WTC11 (cell line): ENCODE measurements at places on chromosomes 12 and 14. TPM values are rescaled to one million over a fixed set of nuclear protein-coding genes. Genes with fewer than 3 reads are reported as not detected.

RALGAPA1 gene
- total RNA-seq: 28.8 to 31.7 TPM (median 29.3 TPM) in 3 replicates

TGM1 gene
- total RNA-seq: 2.5 to 5.2 TPM (median 4.4 TPM) in 3 replicates

AKAP5 gene
- total RNA-seq: 2.8 to 3.0 TPM (median 3.0 TPM) in 3 replicates

LTBP2 gene
- 1.2 TPM in 3 replicates for total RNA-seq

AKAP6 gene
- total RNA-seq: 0.63 to 1.4 TPM (median 0.85 TPM) in 3 replicates

MAP3K9 gene
- 28.0 to 29.6 TPM (median 29.4 TPM) in 3 replicates for total RNA-seq

NUAK1 gene
- total RNA-seq: 10.3 to 15.9 TPM (median 12.3 TPM) in 3 replicates

ATN1 gene
- total RNA-seq: 80.0 to 87.1 TPM (median 80.5 TPM) in 3 replicates

GPR135 gene
- total RNA-seq: 1.6 to 1.7 TPM (median 1.7 TPM) in 3 replicates

- DNase-seq: no peak
These were observed 15.0 kb downstream of the AQP6 start for GRCh38 chr12:49987625-49988303.

- no peak for DNase-seq
These were observed 20.0 kb downstream of the CIT start for GRCh38 chr12:119857041-119857591.

DNA sequence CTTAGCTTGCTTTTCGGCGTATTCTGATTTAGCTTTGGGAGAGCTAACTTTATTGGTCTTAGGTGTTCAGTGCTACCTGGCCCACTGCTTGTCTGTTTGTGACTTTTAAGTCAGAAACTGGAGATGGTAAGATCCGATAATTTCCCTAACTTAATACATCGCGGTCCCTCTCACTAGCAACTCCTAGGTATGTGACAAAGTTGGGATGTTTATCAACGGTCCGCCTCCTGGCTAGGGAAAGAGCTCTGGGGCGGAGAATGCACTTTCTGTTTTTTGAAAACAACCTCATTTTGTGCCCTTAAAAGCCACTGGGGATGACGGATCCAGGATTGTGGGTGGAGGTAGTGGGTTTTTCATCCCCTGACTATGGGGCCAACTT lies 1.2 kb downstream of the CDKN1B start:
- no peak for DNase-seq

DNA sequence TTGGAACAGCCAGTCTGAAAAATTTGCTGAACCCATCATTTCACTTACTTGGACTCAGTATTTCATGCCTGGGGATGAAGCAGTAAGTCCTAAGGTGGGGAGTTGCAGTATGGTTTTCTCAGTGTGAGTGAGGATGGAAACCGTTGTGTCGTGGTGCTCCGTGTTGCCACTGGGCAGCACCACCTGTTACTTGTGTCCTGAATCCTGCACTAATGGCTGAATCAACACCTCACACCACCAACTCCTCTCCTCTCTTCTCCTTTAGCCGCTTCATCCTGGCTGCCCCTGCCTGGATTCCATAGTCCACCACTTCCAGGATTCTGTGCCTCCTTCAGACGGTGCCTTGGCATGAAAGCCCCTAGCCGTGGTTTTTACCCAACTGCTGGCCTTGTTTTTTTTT lies 3.0 kb upstream of the EP400 start:
- DNase-seq: no peak

- DNase-seq: no peak
These were observed 194.5 kb downstream of the TSPAN9 start for GRCh38 chr12:3271639-3272038.

GRCh38 chr12:107684990-107685359 lies 624 bp upstream of the PWP1 start:
- DNase-seq: no peak

DNA sequence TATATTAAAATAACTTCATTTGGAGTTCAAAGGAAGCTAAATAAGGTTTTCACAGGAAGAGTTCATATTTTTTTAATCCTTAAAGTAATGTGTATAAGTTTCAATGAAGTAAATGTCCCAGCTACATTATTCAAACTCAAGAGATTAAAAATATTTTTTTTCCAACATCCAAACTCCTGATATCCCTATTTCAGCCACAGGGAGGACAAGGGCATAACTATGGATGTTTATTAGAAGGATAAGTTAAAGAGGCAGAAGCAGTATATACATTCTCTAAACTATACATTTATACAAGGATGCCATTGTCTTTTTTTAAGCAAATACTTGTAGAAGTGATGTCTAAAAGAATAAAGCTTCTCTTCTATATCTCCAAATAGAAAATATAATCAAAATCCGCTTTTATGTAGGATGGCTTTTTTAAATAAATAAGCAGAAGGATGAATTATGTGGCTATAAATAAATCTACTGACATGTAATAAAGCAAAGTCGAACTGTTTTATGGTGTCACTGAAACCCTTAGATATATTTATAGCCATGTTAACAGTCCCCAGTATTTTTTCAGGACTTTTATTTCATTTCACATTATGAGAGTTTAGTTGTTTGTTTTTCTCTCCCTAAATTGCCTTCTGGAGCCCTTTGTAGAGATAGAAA lies 936.5 kb downstream of the DIO2 start:
- DNase-seq: no peak

- DNase-seq: no peak
These were observed 1.5 kb downstream of the SYNE2 start for GRCh38 chr14:63854330-63854729.

DNA sequence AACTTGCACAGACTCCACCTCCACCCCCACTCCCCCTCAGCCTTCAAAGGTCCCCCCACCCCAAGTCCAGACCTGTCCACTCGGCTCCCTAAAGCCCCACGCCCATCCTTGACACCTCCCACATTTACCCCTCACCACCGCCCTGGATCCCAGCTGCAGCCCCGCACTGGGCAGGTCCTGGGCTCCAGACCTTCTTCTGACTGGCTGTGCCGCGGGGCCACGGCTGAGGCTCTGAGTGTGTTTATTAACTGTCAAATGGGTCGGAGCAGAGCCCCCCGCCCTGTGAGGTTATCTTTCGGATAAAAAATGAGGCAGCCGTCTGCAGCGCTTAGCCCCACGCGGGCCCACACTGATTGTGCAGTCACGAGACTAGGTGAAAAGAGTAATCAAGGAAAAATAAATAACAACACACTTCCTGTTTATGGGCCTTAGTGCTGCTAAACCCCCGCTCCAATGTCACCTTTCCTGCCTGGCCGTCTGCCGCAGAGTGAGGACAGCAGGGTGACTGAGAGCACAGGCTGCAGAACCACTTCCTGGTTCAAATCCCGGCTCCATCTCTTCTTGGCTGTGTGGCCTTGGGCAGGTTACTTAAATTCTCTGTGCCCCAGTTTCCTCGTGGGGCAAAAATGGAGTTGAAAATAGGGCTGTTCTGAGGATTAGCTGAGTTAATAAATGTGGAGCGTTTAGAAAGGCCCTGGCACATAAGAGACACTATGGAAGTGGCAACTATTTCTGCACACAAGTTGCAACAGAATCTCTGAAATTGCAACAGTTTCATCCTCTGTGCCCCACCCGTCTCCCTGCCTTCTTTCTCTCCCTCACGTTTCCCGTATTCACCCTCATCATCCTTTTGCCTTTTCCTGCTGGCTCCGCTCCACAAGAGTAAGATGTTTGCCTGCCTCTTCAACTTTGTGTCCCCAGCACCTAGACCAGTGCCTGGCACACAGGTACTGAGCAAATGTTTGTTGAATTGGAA lies 9.4 kb downstream of the SETD1B start:
- peak; percentile 44 for DNase-seq

GRCh38 chr12:2390850-2391390 lies 338.1 kb downstream of the CACNA1C start:
- no peak for DNase-seq

GRCh38 chr12:100163416-100164152 lies 20.9 kb upstream of the BLTP3B start:
- peak; percentile 86 for DNase-seq

- no peak for DNase-seq
These were observed 1.0 kb upstream of the GXYLT1 start for GRCh38 chr12:42145552-42146215.

GRCh38 chr14:105073720-105074600 lies 8.7 kb upstream of the GPR132 start:
- DNase-seq: no peak

DNA sequence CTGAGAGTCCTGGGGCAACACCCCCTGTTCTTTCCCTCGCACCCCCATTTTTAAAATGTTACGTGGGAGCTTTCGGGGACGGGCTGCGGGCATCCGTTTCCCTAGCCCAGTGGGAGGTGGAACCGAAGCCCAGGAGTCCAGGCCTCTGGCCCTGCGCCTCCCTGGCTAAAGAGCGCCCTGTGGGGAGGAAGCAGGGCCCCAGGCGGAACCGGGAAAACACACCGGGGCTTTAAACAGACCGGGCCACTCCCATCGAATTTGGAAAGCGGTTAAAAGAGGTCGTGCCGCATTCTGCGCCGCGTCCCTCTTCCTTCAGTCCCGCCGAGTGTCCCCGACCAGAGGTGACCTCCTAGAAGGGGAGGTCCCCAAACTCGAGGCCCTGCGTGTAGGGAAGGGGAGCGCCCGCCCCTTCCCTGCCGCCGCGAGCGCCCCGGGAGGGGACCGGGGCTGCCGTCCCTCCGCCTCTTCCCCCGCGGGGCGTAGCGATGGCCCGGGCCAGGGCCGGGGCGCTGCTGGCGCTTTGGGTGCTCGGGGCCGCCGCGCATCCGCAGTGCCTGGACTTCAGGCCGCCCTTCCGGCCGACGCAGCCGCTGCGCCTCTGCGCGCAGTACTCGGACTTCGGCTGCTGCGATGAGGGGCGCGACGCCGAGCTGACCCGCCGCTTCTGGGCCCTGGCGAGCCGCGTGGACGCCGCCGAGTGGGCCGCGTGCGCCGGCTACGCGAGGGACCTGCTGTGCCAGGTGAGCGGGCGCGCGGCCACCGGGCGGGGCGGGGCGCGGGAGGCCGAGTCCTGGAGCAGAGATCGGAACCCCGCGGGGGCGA lies at the start of gene HHIPL1:
Gene HHIPL1, plus strand, starts transcription at position 407 of the 822 bp plus-strand sequence. Its CDS starts 79 bp downstream, at position 486.
- peak; percentile 42 for DNase-seq

GRCh38 chr12:38149395-38150073 lies 167.0 kb upstream of the ALG10B start:
- no peak for DNase-seq

DNA sequence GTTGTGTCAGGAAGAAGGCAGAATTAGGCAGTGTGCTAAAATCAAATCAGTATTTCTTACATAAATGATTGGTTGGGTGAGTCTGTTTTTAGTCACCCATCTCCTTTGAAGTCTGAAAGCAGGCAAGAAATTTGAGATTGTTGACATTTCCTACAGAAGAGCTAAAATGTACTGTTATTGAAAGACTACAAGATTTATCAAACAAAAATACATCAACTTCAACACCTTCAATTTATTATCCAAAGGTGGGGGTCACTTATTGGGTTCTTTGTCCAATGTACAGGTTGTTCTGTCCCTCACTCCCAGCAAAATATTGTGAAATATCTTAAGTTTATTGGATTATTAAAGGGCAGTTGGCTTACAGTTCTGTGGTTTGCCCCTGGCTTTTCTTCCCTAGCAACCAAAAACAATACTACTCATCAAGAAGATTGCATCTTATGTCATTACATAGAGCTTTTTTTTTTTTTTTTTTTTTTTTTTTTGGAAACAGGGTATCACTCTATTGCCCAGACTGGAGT lies 20.6 kb upstream of the PKP2 start:
- no peak for DNase-seq

DNA sequence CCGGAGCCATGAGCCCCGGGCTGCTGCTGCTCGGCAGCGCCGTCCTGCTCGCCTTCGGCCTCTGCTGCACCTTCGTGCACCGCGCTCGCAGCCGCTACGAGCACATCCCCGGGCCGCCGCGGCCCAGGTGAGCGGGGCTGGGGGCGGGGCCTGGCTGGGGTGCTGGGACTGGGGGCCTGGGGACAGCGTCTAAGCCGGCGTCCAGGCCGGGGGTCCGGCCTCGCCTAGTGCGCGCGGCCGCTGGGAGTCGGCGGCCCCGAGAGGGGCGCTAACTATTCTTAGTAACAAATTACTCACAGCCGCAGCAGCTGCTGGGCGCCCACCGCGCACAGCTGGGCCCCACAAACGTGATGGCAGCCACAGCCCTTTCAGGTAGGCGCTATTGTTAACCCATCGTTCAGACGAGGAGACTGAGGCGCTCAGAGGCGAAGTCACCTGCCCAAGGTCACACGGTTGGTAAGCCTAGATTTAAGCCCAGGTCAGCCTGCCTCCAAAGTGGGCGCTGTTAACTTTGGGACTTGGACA lies 374 bp downstream of the CYP46A1 start:
- DNase-seq: no peak
